Inflammatory macrophage treated with lipopolysaccharide for 1 hour (primary cell): ENCODE measurements at places on chromosomes 5 and 9.

DNA sequence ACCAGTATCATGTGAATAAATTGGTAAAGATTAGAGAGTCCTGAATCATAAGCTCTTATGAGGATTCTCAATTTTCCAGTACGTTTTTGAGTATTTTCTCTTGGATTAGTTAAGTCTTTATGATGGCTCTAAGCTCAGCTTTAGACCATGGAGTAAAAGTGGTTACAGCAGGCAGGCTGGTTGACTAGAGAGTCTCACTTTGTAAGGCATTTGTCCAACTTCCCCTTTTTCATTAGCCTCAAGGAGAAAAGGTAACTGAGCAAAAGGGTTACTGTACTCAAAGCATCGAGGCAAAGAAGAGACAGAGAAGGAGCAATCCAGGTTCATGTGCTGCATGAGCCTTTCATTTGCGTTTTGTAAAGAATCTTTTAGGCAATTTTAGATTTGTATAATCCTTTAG is 8.5 kb downstream of the NOP16 start:
- no peak for DNase-seq

DNA sequence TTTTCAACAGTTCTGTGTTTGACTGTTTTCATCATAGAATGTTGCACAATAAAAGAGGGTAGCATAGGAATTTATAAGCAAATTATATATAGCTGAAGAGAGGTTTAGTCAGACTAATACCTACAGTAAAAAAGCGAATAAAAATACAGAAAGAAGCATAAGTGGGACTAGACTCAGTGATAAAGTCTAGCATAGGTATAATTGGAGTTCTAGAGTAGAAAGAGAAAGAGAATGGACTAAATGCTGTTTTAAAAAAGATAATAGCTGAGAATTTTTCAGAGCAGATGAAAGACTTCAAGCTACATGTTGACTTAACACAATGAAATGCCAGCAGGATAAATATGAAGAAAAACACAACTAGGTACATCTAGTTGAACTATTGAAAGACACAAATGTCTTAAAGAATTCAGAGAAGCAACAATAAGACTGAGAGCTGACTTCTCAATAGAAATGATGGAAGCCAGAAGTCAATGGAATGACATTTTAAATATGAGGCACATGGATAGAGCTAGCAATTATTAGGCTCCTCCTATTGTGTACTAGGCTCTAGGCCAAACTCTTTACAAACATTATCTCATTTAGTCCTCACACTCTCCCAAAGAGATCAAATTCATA is 573.9 kb downstream of the ZNF608 start:
- no peak for DNase-seq

DNA sequence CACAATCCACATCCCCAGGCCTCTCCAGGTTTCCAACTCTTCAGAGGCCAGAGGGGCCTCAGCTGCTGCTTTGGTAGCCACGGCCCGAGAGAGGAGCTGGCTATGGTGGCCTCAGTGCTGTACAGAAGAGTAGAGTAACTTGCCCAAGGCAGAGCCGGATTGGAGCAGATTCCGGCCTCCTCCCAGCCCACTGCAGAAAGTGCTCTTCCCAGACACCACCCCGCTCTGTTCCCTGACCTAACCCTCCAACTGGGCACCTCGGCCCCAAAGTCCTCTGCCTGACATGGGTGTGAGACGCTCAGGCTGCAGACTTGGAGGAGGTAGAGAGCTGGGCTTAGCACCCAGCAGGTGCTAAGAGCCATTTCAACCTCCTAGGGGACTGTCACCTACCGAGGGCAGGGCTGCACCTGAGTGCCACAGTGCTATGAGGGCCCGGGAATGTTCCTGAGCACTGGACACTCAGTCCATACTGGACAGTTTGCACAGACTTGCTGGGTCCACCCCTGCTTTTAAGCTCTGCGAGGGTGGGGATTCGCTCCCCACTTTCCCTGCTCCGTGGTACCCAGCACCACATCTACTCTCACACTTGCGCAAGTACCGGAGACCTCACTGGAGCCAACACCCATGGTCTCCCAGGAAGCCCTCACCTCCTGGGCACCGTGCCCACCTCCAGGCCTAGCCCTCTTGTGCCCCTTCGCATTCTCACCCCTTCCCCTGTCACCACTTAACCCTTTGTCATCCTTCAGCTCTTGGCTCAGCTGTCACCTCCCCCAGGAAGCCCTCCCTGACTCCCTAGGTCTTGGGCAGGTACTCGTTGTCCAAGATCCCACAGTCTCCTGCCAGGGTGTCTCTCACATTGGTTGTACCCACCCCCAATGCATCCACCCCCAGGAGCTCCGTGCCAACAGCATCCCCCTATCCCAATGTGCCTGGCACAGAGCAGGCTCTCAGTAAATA is 49.8 kb downstream of the DBH start:
- no peak for DNase-seq

GRCh38 chr9:134826336-134827285 is 54.0 kb upstream of the FCN2 start:
- no peak for DNase-seq

DNA sequence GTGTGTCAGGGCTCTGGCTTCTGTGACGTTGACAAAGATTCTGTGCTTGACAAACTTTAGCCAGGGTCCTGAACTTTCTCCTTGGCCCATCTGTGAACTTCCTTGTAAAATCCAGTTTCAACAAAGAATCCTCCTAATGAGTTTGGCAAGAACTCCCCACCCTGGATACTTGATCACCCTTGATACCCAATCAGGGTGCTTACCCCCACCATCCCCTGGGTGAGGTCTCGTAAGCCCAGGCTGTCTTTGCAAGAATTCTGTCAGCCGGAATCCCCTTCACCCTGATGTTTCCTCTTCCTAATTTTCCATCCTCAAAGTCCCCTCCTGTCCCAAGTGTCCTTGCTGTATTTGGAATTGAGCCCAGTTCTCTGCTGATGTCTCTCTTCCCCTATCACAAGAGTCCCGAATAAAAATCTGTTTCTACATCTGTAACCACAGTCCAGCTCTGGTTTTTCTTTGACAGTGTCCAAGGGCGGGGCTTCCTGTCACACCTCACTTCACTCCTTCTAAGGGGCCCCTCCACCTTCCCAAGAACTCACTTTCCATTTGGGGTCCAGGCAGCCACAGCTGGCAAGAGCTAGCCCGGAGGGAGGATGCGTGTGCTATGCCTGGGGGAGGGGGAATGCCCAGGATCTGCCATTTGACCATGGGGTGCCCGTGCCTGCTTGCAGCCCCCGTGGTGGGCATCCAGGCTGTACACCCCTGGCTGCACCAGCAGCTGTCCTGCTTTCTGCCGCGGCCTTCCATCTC is 2.7 kb upstream of the CARD19 start:
- peak; percentile 83 for DNase-seq

GRCh38 chr5:88883059-88883835 is at the start of gene MEF2C:
MEF2C (minus strand) TSS chr5:88883184; CDS start chr5:88823788, 59,396 bp downstream.
- DNase-seq: peak; percentile 84

- no peak for DNase-seq
Measured at GRCh38 chr5:31682851-31683250, 43.9 kb downstream of the PDZD2 start.

- no peak for DNase-seq
Measured at GRCh38 chr9:120397453-120397852, 182.5 kb downstream of the CDK5RAP2 start.

- DNase-seq: no peak
Measured at GRCh38 chr5:169653091-169653490, 16.0 kb downstream of the DOCK2 start.

DNA sequence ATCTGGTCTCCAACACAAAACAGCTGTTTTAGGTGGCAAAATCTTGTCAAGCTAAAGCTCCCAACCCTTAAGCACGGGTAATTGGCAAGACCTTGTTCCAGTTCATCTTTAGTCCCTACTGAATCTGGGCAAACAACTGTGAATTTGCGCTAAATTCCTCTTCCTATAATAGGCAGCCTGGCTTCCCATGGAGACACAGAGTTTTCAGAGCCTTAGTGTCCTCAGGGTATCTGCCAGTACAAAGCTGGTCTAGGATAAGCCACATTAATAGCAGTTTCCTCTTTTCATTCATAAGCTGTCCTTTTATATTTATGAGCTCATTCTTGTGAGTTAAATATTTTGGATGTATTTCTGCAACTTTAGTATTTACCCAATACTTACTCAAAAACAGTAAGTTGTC is 59.5 kb downstream of the FGF10 start:
- no peak for DNase-seq

DNA sequence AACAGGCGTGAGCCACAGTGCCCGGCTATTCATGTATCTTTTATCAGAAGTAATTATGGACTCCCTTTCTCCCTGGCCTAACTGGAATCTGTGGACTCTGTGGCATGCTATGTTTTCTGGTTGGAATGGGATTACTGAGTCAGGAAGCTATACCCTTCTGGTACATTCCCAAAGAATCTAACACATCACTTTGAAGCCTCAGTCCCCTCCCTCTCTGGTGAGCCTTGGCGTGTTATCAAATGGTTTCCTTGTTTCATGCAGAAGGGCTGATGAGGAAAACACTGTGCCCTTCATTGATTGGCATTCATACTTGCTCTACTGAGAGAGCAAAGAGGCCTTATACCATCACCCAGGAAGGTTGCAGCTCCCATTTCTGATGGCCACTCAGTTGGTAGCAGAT is 22.9 kb downstream of the C5orf15 start:
- DNase-seq: no peak

DNA sequence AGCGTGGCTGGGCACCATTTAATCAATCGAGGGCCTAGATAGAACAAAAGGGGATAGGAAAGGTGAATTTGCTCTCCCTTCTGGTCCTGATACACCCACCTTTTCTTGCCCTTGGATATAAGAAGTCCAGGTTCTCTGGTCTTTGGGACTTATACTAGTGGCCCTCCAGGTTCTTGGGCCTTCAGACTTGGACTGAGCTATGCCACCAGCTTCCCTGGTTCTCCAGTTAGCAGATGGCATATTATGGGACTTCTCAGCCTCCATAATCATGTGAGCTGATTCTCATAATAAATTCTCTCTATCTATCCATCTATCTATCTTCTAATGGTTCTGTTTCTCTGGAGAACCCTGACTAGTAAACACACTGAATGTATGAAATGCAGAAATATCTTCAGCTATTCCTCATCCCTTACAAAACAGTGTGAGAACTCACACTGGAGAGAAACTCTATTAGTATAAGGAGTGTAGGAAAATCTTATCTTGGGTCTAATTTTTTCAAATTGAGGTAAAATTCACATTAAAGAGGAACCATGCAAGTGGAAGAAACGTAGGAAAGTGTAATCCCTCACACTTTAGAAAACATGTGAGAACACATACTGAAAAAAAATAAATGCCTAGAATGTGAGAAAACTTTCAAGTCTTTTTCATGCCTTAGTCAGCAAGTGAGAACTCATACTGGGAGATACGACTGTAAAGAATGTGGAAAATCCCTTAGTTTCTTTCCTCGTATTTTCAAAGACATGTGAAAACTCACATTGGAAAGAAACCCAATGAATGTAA is 15.5 kb downstream of the PCDHB15 start:
- no peak for DNase-seq

DNA sequence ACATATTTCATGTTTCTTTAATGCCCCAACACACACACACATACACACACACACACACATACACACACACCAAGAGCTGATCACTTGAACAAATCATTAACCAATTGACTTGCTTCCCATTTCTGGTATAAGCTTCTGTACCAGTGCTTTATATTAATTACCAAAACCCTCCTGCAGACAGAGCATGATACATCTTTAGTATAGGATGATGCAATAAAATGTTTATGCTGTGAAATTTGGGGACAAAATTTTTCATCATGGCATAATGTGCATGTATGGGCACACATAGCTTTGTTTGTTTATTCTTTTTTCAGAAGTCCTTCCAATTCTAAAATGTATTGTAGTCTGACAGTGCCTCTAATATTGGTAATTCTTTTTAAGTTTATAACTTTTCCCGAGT is 34.5 kb downstream of the SLC1A3 start:
- DNase-seq: no peak

DNA sequence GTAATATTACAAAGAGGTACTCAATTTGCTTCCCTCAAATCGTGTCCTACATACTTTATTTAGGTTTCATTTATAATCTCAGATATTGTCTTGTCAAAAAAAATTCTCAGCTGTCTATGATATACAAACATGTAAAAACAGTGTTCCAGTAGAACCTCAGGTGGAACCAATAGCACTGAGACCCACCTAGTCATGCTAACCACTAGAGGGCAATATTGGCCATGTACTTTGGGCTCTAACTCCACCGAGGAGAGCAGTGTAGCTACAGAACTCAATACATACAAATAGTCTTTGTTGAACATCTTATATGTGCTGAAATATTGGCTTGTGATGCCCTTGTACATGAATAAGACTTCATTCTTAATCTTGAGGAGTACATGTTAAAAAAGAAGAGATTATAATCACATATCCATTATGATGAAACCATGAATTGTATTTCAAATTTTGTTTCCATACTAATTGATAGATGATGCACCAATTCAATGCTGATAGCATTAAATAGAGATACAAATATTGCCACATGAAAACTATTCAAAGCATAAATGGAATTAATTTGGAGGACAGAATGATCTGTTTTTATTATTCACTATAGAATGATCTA is 71.2 kb upstream of the CNTLN start:
- DNase-seq: peak; percentile 66

GRCh38 chr9:69637817-69638200 is 34.4 kb downstream of the APBA1 start:
- DNase-seq: no peak

GRCh38 chr5:181100121-181100875 is 30.7 kb downstream of the OR2V1 start:
- no peak for DNase-seq

DNA sequence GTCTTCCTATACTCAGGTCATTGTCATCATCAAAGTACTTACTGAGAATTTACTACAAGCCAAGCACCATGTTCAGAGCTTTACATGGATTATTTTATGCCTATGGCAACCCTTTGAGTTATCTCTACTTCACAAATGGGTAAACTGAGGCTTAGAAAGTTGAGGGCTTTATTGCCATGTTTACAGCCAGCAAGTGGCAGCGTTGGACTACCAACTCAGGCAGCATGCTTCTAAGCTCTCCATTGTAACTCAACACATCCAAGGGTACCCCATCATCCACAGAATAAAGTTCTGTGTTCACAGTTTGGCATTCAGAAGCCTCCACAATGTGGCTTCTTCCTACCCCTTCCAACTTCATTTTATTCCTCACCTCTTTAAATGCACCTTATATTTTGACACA is 422.6 kb upstream of the GRIA1 start:
- DNase-seq: no peak

GRCh38 chr9:16145196-16145950 is 592.5 kb downstream of the CCDC171 start:
- DNase-seq: peak; percentile 38

DNA sequence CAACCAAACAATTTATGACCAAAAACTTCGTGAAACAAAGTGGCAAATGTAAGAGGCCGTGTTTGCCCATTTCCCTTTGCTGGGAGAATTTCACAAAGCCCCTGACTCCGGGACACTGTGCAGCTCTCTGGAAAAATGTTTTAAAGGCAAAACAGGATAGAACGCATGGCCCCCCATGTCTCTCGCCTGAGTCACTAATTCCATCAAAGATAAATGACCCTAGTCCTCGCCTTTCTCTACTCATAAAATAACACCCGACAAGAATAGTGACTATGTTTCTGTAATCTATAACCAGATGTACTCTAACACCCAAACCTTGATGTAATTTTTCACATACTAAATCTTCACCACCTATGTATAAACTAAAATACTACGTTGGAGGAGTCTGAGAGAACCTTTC is 55.7 kb upstream of the SAP30L start:
- no peak for DNase-seq
